CD4-positive, alpha-beta T cell treated with Interleukin-12 subunit alpha and Interleukin-12 subunit beta, for 1 hour (primary cell): ENCODE measurements at places on chromosomes 2 and 18.

DNA sequence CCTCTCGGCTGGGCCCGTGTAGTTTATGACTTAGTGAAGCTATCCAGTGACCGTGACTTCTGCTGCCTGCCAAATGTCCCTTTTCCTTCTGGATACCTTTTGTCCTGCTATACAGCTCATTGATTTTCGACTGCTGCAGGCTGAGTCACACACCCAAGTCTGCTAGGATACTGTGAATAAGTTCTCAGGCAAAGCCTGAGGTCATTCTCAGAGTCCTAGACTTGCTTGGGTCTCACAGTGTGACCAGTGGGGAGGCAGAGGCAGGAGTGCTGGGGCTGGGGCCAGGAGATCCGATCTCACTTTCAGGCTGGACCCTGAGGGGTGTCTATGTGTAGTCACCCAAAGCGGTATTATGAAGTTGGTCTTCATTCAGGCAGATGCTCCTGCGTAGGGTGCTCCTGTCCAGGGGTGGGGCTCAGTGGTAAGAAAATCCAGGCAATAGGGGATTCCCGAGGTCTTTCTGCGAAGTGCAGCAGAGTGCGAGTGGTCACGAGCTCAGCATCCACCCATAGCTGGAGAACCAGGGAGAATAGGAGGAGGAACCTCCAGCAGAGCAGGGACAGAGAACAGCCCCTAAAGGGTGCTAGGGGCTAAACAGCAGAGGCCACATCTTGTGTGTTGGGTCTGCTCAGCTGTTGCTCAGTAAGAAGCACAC, 268.6 kb upstream of the NCKAP5 start:
- DNase-seq = no peak

DNA sequence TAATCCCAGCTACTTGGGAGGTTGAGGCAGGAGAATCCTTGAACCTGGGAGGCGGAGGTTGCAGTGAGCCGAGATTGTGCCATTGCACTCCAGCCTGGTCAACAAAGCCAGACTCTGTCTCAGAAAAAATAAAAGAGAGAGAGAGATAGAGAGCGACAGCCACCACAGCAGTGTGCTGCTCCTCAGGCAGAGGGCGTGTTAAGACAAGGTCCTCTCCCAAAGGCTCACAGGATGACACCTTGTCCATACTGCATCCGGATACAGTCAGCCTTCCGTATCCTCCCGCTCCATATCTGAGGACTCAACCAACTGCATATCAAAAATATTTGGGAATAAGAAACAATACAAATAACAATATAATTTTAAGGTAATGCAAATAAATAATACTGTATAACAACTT, 20.1 kb downstream of the ARL4C start:
- DNase-seq = no peak

DNA sequence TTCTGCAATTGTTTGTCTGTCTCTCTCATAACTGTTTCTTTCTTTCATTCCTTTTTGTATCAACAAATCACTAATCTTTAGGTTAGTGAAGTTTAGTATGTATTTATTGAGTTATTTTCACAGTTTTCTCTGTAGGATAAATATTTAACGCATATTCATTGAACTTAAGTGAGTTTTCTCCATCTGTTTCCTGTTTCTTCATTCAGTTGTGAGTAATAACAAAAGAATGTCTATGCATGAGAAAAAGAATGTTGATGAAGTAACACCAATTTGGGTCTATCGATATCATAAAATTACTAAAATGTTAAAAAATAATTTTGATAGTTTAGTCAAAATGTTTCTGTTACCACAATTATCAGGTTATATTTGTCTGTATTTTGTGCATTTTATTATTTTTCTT, 948.0 kb downstream of the DSC3 start:
- DNase-seq = no peak

GRCh38 chr18:48942554-48943261, 8.1 kb downstream of the SMAD7 start:
- DNase-seq = peak; percentile 0

GRCh38 chr18:6004683-6005082, 109.4 kb upstream of the TMEM200C start:
- DNase-seq = no peak

DNA sequence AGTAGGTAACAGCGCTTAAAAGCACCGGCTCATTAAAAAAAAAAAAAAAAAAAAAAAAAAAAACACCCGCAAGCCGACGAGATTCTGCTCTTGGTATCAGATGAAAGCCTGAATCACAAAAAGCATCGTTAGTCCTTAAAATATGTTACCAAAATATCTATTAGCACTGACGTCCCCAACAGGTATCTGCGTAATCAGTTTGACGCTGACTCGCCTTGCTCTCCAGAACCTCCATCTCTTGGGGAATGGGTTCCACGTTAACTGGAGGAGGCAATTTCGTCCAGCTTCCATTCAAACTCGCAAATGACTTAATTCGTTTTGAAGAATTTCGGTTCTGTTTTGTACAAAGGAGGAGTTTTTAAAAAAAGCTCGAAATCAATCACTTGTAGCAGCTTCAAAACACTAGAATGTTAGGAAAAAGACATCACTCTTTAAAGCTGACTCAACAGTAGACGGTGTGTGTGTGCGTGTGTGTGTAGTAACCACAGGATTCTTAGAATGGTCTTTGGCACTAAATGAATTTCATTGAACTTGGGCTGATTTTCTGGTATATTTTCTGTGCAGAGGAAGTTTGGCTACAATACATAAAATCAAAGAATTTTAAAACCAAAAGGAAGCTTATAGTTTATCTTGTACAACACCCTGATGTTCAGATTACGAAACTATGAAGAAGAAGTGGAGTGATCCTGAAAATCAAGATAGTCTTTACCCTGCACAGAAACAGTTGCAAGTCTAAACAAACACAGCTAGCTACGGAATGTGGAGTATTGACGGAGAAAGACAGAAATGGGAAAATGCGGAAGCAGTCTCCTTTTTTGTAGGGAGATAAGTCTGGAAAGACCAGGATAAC, 1.1 kb upstream of the PGAP1 start:
- DNase-seq = peak; percentile 59

DNA sequence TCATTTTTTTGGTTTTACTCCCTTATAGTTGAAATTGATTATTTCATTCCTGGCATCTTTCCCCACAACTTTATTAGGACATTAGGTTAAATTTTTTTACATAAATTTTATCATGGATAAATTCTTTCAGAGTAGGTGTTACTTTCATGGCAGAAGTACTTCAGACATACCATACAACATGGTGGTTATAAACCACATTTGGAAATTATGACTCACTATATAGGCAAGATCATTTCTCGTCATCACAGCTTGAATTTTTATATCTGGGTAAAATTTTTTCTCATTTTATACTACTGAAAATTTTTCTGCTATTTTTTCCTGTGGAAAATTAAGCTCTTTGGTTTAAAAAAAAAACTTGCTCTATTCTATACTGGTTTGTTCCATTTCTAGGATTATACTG, 111.9 kb upstream of the COL5A2 start:
- no peak for DNase-seq

DNA sequence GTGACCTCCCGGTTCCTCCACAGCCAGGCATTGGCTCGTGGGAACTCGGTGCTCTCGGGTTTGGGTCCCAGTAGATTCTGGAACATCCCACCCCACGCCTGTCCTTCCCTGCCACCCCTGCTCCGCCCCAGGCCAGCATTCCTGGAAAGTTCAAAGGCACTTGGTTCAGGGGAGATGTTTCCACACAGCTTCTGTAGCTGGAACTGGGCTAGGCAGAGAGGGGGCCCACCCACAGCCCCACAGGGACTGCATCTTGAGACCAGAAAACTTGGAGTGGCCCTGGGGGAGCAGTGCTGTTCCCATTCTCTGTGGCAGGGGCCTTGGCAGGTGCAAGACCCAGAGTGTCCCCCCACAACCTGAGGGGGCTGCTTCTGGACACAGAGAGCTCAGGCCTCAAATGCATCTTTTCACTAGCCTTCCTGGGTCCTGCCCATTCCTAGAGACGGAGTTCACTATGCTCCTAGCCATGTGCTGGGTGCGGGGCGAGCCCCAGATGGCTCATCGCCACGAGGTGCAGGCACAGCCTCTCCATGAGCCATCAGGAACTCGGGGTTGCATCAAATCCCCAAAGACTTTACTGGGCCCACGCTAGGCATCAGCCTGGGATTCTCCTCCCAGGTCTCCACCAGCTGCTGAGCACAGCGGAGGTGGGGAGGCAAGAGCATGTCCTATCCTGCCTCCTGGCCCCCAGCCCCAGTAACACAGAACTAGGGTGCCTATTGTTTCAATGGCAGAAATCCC, 68.7 kb downstream of the ZFP36L2 start:
- DNase-seq = no peak

DNA sequence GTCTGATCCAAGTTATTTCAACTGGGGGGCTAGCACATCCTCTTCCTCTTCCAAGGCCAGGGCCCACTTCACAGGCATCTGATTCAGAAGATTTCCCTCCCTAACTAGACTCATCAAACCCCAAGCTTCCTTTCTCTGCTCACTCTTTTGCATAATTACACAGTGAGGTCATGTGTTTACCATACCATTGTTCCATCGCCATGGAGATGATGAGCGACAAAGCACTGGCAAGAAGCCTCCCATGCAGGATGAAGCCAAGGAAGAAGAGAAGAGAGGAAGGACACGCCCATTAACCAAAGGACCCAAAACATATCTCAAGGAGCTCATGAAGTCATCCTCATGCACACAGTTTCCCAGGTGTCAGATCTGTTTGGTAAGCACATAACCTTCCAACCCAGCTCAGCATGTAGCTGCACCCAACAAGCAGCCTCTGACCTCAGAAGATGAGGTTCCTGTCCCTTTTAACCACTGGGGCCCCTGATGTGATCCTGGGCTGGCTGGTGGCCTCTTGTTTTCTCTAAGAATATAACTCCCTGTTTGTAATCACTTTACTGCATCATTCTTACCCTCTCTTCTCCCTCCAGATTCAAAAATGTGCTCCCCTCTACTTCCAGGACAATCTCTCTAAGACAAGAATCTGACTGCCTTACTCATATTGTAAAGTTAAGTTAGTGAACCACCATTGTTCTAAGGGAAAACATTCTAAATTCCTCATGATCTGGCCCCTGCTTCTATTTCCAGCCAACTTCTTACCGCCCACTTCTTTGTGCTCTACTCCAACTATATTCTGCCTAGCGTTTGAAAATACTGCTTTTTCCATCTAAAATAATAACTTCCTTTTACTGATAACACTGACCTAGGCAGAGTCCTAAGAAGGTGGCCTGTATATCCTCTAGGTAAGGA, 190.1 kb downstream of the TTC32 start:
- DNase-seq = peak; percentile 0

DNA sequence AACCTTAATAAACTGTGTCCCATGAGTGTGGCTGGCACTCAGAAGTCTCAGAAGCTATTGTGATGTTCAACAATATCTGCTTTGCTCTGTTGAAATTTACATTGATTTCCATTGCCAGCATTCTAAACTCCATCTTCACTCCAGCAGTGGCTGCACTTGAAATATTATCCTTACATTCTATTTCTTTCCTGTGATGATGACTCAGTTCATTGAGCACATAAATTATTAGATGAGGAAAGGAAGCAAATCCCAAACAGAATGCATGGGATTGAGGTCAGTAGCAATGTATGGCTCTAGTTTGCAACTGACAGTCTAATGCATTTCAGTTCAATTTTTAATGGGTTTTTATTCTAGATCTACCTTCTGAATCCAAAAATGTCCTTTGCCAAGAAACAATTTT, 92.4 kb upstream of the TTN start:
- no peak for DNase-seq

GRCh38 chr2:218285604-218286003, 6.7 kb downstream of the TMBIM1 start:
- no peak for DNase-seq
